Vein endothelial cell (primary cell): ENCODE measurements at places on chromosomes 3 and 15. TPM values are rescaled to one million over a fixed set of nuclear protein-coding genes. Genes with fewer than 3 reads are reported as not detected.

UNC13C gene
- total RNA-seq = not detected in 2 replicates

CLSTN2 gene
- under 0.01 and 0.65 TPM in 2 replicates for total RNA-seq

PLIN1 gene
- 0.10 TPM in 1 of 2 replicates, not detected in the other for total RNA-seq

ARRDC4 gene
- 1.3 and 3.6 TPM in 2 replicates for total RNA-seq

ITIH1 gene
- total RNA-seq = not detected in 2 replicates

CCRL2 gene
- 5.6 and 13.5 TPM in 2 replicates for total RNA-seq
